ENCODE measurements at places on chromosomes 1 and 21.

- DNase-seq: no peak
Measured at GRCh38 chr21:44379991-44380865, 26.8 kb downstream of the TRPM2 start.

DNA sequence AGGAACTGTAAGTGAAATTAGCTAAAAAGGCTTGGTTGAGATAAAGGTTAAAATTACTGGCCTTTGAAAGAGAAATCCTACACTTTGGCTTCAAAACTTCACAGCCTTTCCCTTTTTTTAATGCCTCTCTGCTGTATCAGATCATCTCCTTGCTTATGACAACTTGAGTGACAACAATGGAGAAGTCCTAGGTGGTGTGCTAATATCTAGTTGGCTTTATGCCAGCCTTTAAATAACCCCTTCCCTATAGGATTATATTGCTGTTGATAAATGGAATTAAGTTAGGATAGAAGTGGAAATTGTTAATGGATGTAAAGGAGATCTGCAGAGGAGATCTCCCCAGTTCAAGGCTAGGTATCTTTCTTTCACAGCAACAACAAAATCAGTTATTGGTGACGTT lies 130.2 kb upstream of the ATP1B1 start:
- no peak for DNase-seq

DNA sequence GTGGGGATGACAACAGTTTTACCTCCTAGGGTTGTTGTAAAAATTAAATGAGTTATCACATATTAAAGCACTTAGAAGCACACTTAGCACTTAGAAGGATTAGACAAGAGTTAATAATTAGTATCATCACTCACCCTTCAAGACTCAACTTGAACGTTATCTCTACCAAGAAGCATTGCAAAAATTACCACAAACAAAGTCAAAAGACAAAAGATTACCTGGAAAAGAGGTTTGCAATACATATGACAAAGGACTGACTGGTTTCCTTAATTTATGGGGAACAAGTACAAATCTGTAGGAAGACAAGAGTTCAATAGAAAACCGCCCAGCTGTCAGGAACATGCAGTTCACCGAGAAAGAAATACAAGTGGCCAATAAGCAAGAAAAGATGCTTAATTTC lies 93.3 kb upstream of the ATP1A1 start:
- no peak for DNase-seq

DNA sequence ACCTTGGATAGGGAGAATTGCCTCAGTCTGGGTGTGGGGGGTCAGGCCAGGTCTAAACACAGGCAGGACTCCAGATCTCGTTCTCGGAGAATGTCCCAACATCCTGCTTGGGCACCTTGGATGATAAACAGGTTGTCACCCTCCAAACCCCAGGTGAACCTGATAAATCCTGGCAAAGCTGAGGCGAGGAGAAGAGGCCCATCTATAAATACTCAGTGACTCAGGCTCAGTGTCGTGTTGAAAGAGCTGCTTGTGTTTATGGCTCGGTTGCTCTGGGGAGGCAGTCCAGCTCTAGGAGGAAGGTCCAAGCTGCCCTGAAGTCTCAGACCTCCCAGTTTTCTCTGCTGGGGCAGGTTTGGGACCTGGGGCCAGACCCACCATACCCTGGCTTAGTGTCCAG lies 15.8 kb upstream of the TRIM63 start:
- DNase-seq: no peak

DNA sequence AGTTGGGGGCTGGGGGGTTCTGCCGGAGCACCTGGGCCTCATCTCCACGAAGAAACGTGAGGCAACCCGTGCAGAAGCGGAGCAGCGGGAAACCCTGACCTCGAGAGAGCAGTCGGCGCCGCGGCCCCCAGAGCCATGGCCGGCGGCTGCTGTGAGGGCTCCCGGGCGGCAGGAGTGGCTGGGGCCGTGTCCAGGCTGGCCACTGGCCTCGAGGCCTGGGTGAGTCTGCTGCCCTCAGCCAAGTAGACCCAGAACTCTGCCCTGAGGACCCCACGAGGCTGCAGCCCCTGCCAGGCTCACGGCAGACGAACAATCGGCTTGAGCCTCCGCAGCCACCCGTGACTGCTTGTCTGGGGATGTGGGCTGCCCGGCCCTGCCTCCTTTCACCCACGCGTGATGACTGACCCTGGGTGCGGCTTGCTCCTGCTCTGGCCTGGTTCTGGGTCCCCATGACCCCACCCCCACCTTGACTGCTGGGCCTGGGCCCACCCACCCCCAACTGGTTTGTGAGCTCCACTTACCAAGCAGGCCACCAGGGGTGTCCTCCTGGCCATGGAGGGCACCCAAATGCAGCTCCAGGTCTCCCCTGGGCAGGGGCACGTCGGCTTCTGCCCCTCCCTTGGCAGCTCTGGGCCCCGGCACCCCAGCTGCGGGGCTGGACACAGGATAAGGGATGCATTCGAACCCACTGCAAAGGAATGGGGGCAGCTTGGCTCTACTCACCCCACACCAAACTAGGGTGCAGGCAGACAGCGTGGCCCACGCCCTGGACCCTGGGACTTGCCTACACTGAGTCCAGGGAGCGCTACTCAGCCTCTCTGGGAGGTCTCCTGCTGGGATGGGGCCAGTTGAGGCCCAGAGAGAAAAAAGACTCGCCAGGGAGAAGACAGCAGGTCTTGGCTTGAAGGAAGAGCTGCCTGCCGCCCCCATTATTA lies 34.2 kb downstream of the MORN1 start:
- DNase-seq: no peak

DNA sequence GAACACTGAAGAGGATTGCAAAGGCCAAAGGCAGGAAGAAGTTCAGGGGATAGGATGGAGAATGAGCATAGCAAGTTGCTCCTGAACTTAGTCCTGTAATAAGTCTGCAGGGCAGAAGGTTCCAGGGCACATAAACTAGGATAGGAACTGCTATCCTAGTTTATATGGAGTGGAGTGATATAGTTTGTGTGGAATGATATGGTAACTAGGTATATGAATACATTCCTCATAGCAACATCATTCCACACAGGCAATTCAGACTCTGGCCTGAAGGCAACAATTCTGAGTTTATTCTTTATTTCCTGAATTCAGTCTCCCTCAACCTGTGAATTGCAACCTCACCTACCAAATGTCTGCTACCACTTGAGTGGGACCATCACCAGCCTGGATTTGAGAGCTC lies 154.9 kb upstream of the GREM2 start:
- no peak for DNase-seq

- no peak for DNase-seq
Measured at GRCh38 chr1:220769205-220769604, 17.5 kb upstream of the MTARC1 start.

- no peak for DNase-seq
Measured at GRCh38 chr1:8866792-8867415, 11.6 kb downstream of the ENO1 start.

DNA sequence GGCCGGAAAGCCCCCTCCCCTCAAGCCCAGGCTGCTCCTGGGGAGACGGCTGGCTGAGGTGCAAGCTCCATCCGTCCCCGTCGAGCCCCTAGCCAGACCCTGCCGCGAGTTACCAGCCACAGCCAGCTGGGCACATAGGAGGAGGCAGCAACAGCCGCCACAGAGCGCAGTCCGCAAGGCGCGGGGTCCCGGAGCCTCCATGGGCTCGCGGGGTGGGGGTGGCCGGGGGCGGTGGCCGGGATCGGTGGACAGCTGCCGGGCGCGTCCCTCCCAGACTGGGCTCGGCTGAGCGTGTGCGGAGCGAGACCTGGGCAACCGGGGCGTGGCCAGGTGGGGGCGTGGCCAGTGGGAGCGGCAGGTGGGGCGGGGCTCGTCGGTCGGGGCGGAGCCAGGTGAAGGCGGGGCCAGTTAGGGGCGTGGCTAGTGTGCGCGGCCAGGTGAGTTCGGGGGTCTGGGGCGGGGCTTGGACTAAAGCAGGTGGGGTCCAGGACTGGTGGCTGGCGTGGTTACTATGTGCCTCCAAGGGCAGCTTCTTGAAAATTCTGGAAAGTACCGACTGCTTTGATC lies at the start of gene CD164L2:
Gene CD164L2, minus strand, starts transcription at position 295 of the 567 bp plus-strand sequence. Its CDS starts 94 bp downstream, at position 201.
- peak; percentile 48 for DNase-seq

DNA sequence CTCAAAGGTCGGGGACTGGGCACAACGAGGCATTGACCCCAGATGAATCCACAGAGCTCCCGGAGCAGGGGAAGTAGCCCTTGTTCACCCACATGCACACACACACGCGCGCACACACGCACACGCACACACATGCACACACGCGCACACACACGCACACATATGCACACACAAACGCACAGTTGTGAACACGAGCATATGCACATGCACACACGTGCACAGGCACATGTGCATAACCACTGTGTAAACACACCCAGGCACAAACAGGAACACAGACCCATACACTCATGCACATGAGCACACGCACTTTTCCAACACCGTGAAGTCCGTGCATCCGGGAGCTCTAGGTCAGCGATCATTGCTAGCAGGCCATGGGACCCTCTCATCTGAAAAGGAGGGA lies 176.8 kb upstream of the ARHGEF16 start:
- DNase-seq: no peak

DNA sequence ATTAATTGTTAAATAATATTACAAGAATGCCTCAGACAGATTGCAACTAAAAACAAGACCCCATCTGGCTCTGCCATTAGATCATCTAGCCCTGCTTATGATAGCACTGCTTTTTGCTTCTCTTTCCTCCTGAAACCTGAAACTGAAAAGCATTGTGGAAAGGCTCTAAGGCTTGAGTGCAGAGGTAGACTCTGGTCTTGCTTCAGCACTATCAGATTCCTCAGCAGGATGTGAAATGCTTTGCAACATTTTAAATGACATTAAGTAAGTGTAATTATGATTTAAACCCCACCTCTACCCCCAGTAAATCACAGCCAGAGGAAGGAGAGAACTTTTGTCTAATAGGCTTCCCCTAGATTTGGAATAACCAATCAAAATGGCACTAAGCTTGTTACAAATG lies 32.9 kb downstream of the PHC2 start:
- no peak for DNase-seq

- DNase-seq: peak; percentile 12
Measured at GRCh38 chr1:180881806-180882509, 30.7 kb upstream of the KIAA1614 start.

DNA sequence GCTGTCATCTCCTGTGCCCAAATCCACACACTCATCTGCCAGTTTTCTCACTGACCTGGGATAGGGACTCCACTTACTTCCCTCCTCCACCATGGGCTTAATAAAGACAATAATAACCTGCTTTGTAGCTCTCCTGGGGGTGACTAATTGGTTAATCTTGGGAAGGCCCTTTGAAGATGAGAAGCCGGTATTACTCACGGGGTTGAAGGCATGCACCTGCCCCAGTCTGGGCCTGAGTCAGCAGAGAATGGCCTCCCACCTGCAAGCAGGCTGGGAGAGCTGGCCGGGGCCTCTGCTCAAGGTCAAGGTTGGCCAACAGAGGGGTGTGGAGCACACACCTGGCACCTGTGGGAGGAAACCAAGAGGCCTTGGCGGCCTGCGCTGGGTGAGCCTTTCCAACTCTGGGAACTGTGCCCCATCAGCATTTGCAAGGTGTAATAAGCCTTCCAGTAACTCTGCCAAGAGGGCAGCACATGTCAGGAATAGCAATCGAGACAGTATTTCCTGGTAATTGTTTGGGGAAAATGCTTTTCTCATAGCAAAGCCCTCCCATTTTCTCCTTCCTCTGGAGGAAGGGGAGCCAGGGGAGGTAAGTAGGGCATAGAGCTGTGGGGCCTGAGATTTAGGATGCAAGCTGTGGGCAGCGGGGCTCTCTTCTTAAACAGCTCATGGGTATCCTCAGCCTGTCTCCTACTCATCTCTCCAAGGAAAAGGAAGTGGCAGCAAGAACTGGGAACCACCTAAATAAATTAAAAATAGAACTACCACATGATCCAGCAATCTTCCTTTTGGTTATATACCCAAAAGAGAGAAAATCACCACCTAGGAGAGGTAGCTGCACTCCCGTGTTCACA lies 49.0 kb downstream of the TOMM20 start:
- no peak for DNase-seq

DNA sequence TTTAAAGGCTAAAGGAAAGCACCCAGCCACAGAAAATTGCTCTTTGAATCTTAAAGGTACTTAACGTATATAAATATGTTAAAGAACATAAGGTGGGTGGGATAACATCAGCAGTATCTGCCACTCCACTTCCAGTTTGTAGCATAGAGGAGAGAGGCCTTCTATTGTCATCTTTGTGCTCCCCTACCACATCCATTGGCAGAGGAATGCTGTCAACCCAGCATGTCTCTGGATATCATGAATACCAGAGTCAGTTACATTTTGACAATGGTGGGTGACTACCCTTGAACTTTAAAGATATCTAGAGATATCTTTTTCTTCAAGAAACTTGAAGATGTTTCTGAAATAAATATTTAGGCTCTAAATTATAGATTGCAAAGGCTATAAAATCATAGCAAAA lies 283.2 kb upstream of the LRRC7 start:
- DNase-seq: no peak

DNA sequence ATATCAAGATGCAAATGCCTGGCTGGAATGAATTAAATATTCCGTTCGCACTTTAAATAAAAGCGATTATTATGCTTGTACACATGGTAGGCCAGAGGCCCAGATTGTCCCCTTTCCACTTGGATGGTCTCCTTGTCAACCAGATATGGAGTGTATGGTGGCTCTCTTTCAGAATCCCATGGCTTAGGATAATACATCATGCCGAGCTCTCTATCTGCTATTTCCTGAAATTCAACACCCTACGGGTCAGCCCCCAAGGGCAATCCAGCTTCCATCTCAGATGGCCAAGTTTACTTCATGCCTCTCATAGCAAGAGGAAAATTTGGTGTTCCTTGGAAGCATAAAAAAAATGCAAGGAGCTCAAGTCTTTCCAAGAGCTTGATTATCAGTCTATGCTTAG lies 25.4 kb upstream of the FMO1 start:
- DNase-seq: no peak

GRCh38 chr1:30048905-30049304 lies 674.5 kb downstream of the MATN1 start:
- no peak for DNase-seq

GRCh38 chr1:34736692-34737091 lies 18.2 kb upstream of the GJB5 start:
- no peak for DNase-seq

- peak; percentile 75 for DNase-seq
Measured at GRCh38 chr21:44932408-44933181, 7.2 kb upstream of the SLX9 start.

- no peak for DNase-seq
Measured at GRCh38 chr1:192696082-192696481, 60.1 kb downstream of the RGS13 start.

DNA sequence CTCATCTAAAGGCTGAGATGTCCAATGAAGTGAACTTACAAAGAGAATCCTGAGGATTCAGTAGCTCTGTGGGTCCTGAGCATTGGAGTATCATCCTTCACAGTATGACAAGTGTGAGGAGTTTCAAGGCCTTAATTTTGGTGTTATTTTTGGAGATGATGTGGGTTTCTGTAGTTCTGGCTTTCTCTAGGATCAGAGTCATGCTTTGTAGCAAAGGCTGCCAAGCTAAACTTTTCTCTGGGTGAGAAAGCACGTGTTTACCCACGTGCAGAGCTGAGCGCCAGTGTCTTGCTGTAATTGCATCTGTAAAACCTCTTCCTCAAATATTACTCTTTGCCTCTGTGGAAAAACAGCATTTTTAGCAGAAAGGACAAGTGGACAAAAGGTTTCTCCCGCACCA lies 387.8 kb upstream of the LYPLAL1 start:
- no peak for DNase-seq

GRCh38 chr1:235595079-235595478 lies 54.5 kb downstream of the GNG4 start:
- no peak for DNase-seq

GRCh38 chr21:34650861-34651431 lies 17.8 kb upstream of the CLIC6 start:
- DNase-seq: no peak

GRCh38 chr1:38578271-38578951 lies 281.2 kb downstream of the RRAGC start:
- no peak for DNase-seq

- DNase-seq: no peak
Measured at GRCh38 chr1:202684716-202685115, 25.5 kb downstream of the SYT2 start.

Data from CD4-positive, alpha-beta T cell treated with Interleukin-12 subunit alpha and Interleukin-12 subunit beta, for 1 hour (primary cell).